ENCODE measurements at places on chromosomes 4 and X. TPM values are rescaled to one million over a fixed set of nuclear protein-coding genes. Genes with fewer than 3 reads are reported as not detected.

BEX1 gene
- total RNA-seq, result 0.84 TPM

POF1B gene
- not detected for total RNA-seq

ESX1 gene
- not detected for total RNA-seq

FLNA gene
- total RNA-seq, result 694 TPM

BTK gene
- 1.1 TPM for total RNA-seq

FSTL5 gene
- not detected for total RNA-seq

GCNA gene
- total RNA-seq, result 3.1 TPM

JAKMIP1 gene
- 1.0 TPM for total RNA-seq

COX18 gene
- total RNA-seq, result 22.7 TPM

PNMA3 gene
- total RNA-seq, result 1.4 TPM

KLHL15 gene
- total RNA-seq, result 13.5 TPM

ADH7 gene
- total RNA-seq, result not detected

GPR34 gene
- 1.4 TPM for total RNA-seq

PFKFB1 gene
- total RNA-seq, result 0.54 TPM

BANK1 gene
- 1.6 TPM for total RNA-seq

TCP11X2 gene
- not detected for total RNA-seq

ARHGAP6 gene
- total RNA-seq, result not detected

SLC25A43 gene
- total RNA-seq, result 5.9 TPM

ZXDA gene
- total RNA-seq, result 3.7 TPM

CTAG1A gene
- not detected for total RNA-seq

INTU gene
- 0.32 TPM for total RNA-seq

CRMP1 gene
- total RNA-seq, result not detected

ADRA2C gene
- not detected for total RNA-seq

ADAM29 gene
- total RNA-seq, result not detected

UGT2B15 gene
- not detected for total RNA-seq

KANTR gene
- total RNA-seq, result 6.4 TPM
